ENCODE measurements at places on chromosomes 5 and 9. TPM values are rescaled to one million over a fixed set of nuclear protein-coding genes. Genes with fewer than 3 reads are reported as not detected.

The SNCAIP gene
- total RNA-seq, result not detected

The CERCAM gene
- total RNA-seq, result 31.8 TPM

The HTR1A gene
- not detected for total RNA-seq

The TMEM174 gene
- total RNA-seq, result not detected

The CCNI2 gene
- total RNA-seq, result not detected

The OGN gene
- not detected for total RNA-seq

GRCh38 chr9:87336914-87337333 is 160.7 kb upstream of the DAPK1 start:
- peak; percentile 86 for DNase-seq

DNA sequence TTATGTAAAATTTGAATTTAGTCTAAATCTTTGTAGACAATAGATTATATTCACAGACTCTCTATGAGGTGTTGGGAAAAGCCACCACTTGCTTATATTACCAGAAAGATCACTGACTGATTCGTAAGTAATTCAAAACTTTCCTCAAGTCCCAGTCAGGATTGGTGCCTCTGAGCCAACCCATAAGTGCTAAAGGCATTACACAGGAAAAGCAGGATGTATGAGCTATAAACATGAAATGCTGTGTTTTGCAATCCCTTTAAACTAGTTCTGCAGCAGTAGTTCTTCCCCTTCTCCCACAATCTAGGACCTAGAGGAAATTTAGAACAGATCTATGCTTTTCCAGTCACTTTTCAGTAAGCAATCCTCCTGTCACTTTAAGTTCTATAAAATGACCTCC is 48.0 kb downstream of the SHLD3 start:
- no peak for DNase-seq

- DNase-seq, result no peak
Measured at GRCh38 chr9:134877541-134877940, 3.1 kb upstream of the FCN2 start.

DNA sequence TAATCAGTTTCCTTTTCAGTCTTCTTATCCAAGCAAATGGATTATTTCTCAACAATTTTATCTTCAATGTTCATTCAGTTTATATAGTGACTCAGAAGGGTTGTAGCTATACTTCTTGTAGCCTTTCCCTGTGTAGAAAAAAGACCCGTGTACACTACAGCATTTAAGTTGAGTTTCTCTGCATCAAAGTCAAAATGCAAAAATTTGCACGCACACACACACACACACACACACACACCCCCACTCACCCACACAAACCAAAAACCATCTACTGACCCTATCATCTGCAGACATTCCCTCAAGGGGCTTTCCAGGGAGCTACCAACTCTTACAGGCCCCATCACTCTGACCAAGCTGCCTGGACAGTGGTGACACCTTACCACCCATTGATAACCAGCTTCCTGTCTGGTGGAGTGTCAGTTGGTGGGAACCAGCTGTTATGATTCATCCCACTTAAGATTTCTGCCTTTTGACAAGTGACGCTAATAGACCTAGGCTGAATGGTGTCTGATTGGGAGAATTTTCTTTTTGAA is 12.2 kb upstream of the ELL2 start:
- DNase-seq, result no peak

- DNase-seq, result peak; percentile 85
Measured at GRCh38 chr9:124852829-124853531, at the start of gene WDR38. WDR38 (plus strand) TSS chr9:124853460; CDS start chr9:124853532, 72 bp downstream.

DNA sequence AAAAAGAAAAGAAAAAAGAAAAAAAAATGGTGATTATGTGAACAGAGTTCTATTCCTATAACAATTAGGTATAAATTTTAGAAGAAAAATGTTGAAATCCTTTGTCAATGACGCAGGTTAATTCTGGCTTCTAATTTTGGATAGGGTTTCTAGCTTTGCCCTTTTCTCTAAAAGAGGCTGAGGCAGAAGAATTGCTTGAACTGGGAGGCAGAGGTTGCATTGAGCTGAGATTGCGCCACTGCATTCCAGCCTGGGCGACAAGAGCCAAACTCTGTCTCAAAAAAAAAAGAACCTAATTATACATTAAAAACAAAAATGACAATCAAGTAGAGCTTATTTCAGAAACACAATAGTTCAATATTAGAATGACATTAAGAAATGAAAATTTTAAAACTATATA is 2.9 kb downstream of the STXBP1 start:
- no peak for DNase-seq

GRCh38 chr9:94675008-94675881 is 35.9 kb upstream of the FBP1 start:
- DNase-seq, result no peak

- DNase-seq, result no peak
Measured at GRCh38 chr9:29437526-29437925, 1864.2 kb upstream of the C9orf72 start.

GRCh38 chr9:5835808-5836207 is 2.9 kb upstream of the ERMP1 start:
- DNase-seq, result no peak

GRCh38 chr9:130860458-130861316 is 25.6 kb downstream of the ABL1 start:
- DNase-seq, result peak; percentile 85

DNA sequence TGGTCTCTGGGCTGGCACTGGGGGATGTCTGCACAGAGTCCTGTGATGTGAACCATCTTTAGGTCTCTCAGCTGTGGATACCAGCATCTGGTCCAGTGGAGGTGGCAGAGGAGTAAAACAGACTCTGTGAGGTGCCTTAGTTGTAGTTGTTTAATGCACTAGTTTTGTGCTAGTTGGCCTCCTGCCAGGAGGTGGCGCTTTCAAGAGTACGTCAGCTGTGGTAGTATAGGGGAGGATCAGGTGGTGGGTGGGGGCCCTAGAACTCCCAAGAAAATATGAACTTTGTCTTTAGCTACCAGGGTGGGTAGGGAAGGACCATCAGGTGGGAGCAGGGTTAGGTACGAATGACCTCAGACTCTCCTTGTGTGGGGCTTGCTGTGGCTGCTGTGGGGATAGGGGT is 197.1 kb downstream of the TMC1 start:
- DNase-seq, result peak; percentile 20

DNA sequence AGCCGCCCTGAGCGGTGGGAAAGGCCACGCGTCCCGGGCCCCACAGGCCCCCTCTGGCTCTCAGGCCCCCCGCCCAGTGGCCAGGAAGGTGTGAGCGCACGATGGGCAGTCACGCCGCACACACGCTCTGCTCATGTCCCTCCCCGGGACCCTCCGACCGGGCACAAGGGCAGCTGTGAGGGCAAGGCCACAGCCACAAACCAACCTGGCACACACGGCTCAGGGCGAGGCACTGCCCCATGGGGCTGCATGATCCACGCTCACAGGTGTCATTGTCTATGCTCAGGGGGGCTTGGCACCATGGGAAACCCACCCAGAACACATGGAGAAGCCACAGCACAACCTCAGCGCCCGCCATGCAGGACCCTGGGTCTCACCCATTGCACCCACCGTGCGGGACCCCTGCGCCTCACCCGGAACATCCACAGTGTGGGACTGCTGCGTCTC is 51.3 kb downstream of the SLC12A7 start:
- no peak for DNase-seq

DNA sequence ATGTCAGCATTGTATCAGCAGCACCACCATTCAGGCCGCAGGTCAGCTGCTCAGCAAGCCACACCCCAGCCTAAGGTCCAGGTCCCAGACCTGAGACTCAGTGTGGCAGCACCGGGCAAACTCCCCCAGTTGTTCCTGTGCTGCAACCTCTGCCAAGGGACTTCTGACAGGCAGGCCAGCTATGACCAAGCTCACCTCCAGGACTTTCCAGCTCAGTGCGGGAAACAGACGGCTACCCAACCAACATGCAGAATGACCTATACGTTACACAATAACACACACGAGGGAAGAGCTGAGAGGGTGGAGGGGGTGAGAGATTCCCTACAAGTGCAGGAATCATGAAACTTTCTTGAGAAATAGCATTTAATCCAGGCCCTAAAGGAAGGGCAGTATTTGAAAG is 143.7 kb downstream of the FSTL4 start:
- no peak for DNase-seq

DNA sequence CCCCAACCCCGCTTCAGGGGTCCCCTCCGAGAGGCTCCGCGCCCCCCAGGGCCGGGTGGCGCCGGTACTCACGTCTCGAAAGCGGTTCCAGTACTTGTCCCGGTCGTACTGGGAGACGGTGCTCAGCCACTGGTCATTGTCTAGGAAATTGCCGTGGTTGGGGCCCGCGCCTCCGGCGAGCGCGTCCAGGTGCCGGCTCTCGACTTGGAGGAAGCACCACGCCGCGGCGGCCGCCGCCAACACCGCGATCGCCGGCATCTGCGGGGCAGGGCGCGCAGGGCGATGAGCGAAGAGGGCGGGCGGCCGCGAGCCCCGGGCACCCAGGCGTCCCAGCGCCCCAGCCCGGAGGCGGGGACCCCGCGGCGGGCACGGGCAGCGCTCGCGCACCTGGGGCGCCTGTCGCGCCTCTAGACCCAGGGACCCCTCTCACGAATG is 808 bp downstream of the SPOCK1 start:
- DNase-seq, result no peak

DNA sequence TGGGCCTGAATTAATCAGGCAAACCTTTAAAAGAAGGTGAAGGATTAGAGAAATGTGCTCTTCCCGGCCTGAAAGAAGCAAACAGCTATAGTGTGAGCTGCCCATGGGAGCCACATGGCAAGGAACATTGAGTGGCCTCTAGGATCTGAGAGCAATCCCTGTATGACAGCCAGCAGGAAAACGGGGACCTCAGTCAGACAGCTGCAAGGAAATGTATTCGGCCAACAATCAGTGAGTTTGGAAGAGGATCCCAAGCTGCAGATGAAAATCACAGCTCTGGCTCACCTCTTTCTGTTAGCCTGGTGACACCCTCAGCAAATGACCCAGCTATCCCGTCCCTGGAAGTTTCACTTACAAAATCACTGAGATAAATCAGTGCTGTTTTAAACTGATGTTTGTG is 309.2 kb downstream of the SH3GL2 start:
- no peak for DNase-seq

DNA sequence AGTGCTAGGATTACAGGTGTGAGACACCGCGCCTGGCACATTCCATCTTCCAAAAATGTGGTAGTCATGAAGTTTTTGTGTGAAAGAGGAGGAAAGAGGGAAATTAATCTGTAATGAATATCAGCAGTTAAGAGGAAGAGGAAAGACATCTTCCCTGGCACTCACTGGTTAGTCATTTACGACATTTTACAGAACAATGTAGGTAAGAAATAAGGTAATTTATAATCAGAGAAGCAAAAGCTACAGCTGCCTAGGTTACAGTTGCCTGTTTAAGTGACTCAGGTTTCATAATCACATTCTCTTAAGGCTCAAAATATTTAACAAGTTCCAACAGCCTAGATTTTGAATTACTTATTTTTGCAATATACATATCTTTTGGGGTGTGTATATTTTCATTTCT is 26.9 kb downstream of the CNOT6 start:
- no peak for DNase-seq

DNA sequence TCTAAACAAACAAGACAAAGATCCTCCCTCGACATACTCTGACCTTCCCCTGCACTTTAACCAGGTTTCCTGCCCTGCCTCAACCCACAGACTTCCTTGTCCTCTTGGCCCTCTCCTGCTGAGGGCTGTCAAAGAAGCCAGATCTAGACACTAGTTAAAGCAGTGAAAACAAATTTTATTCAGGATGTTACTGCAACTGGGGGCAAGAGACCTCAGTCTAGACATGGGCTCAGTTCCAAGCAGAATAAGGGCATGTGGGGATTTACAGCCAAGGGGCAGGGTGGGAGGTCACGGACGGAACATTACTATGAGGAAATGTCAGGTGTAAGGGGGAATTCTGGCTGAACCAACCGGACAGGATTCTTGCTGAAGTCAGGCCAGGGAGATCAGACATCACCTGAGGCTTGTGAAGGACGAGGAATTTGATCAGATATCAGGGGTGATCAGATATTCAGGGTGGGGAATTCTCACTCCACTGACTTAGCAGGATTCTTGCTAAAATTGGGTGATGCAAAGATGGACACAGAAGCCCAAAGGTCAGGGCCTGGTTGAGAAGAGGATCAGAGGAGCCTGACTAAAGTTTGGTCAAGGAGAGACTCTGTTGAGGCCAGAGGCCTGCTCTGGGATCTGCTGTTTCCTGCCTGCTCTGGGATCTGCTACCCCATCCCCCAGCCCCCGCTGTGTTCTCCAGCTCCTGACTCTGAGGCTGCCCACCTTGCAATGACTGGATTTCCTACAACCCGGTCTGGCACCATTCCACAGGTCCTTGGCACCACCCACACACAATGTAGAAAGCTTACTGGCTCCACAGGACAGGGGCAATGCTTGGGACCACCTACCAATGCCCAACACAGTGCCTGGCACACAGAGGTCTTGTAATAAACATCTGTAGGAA is 21.5 kb downstream of the GABBR2 start:
- no peak for DNase-seq

- DNase-seq, result no peak
Measured at GRCh38 chr5:120550358-120550757, 86.3 kb downstream of the PRR16 start.

DNA sequence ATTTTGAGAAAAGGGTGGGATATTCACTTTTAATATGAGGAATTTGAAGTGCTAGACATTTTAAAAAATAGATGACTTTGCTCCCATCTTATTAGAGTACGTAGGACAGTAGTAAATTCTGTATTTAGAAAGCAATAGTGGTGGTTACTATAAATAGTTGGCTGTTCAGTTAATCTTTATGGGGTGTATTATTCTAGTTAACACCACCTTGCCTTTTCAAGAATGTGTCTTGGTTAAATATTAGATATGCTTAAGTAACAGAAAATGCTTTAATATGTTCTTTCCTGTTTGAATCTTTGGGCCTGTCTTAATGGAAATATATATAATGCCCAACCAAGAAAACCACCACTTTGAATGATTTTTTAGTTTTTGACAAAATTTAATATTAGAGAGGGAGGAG is 608.7 kb upstream of the FAM174A start:
- no peak for DNase-seq

GRCh38 chr5:10513501-10514442 is 50.1 kb upstream of the ANKRD33B start:
- DNase-seq, result peak; percentile 47

- no peak for DNase-seq
Measured at GRCh38 chr5:154779105-154779504, 23.9 kb downstream of the LARP1 start.

DNA sequence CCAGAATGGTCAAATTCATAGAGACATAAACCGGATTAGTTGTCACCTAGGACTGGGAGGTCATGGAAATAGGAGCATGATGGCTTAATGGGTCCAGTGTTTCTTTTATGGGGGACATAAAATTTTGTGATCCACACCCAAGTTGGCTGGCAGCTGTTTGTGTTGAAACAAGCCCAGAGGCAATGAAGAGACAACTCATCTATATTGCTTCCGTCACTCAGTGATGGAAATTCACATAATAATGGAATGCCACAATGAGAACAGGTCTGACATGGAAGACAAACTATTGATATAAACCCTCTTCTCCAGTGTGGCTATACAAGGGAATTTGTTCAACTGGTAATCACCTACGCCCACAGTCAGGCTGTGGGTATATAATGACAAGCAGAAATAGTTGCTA is 173.2 kb downstream of the GNA14 start:
- DNase-seq, result no peak
